Fibroblast of skin of left biceps (primary cell): ENCODE measurements at places on chromosomes 16 and 17.

- DNase-seq = no peak
Observed at GRCh38 chr17:82836823-82837357, 2.9 kb downstream of the ZNF750 start.

GRCh38 chr16:84111525-84111924 is 5.2 kb downstream of the MBTPS1 start:
- no peak for DNase-seq

- no peak for DNase-seq
Observed at GRCh38 chr17:48569674-48570324, 8.4 kb downstream of the HOXB4 start.

DNA sequence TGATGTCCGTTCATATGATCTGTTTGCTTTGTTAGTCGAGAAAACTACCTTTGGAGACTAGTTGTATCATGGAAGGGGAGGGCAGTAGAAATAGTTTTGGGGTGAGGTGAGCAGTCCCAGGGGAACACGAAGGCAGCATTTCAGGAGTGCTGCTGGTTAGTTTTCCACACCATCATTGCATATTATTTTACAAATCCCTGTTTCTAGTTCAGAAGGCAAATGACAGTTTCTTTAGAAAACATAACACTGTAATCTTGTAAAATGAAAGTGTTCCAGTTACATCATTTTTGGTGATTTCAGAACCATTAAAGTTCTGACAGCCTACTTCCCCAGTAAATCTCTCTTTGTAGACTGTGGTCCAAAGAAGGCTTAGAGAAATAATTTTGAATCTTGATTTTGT is 25.4 kb downstream of the BANP start:
- DNase-seq = peak; percentile 47

- DNase-seq = no peak
Observed at GRCh38 chr17:77654850-77655249, 303.7 kb upstream of the TNRC6C start.

GRCh38 chr17:43595466-43595865 is 49.3 kb upstream of the ETV4 start:
- DNase-seq = no peak

DNA sequence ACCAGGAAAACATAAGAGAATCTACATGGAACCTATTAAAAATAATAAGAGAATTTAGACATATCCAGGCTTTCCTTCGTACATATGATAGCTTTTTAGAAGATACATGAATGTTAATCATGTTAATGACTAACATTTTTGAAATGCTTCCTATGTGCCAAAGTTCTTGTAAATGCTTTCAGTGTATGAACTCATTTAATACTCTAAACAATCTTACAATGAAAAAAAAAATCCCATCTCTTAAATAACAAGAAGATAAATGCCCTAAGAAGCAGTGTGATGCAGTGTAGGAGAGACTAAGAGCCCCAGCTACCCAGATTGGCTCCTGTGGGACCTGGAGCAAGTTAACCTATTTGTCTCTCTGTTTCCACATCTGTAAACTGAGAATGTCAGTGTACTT is 220.4 kb upstream of the MYOCD start:
- DNase-seq = no peak

GRCh38 chr17:50541402-50541715 is 5.6 kb upstream of the SPATA20 start:
- DNase-seq = no peak

DNA sequence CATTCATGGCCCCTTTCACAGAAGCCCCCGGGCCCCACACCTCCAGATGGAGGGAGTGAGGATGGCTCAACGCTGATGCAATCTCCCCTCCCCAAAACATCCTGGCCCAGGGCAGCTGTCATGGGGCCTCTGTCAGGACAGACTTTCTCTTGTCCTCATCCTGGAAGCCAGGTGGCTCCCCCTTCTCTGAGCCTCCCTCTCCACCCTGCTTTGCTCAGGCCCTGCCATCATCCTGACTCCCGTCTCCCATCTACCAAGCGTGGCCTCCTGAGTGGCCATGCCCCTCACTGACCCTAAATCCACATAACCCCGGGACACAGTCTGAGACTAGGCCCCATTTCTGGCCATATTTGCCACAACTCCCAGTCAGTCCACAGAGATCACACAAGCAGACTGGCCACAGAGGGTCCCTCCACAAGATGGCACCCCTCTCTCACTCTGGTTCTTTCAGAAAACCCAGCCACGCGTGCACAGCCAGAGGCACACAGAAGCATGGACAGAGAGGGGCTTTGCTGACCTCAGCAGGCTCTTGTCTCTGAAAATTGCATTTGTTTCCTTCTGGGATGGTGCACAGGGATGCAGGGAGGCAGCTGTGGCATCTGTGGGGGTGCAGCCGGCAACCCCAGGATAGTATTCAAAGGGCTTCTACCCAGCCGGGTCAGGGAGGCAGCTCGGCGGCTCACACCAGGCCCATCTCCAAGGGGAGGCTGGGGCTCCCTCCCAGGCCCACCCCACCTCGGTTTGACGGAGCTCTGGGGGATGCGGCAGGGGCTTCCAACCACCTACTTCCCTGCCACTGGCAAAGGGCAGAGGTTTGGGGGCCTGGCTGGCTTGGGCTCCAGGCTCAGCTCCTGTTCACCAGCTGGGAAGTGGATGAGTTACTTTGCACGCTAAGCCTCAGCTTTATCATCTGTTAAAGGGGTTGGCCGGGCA is 16.9 kb downstream of the DOC2B start:
- DNase-seq = no peak

DNA sequence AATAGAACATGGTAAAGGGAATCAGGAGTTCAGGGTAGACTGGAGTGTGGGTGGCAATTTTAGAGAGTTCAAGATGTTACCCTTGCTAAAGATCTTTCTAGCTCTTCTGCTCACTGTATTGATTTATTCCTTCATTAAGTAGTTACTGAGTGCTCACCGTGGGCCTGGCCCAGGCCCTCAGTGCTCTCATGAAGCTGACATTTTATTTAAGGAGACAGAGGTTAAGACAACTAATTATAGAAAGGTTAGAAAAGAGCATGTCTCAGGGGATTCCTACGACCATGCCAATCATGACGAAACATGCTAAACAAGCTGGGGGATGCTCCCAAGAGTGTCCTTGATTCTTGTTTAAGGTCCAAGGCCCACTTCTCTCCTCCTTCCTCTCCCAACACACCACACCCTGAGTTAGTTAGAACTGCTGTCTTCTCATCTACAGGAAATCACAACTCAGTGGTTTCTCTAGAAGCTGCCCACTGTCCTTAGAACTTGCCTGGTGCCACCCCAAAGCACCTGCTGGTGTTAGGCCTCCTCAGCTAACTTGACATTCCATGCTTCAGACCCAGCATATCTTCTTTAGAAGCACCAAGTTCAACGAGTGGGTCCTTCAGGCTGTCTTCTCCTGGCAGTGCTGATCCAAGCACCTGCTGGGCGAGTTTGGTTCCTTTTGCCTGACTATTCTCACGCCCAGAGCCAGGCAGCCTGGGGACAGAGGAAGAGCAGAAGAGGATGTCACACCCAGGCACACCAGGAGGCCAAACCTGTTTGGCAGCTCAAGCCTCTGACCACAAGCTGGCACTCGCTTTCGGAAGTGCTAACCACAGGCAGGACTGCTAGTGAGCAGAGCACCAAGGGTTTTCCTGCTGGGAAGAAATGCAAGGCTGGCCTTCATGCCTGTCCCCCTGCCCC is 79.0 kb downstream of the GAS7 start:
- DNase-seq = no peak

DNA sequence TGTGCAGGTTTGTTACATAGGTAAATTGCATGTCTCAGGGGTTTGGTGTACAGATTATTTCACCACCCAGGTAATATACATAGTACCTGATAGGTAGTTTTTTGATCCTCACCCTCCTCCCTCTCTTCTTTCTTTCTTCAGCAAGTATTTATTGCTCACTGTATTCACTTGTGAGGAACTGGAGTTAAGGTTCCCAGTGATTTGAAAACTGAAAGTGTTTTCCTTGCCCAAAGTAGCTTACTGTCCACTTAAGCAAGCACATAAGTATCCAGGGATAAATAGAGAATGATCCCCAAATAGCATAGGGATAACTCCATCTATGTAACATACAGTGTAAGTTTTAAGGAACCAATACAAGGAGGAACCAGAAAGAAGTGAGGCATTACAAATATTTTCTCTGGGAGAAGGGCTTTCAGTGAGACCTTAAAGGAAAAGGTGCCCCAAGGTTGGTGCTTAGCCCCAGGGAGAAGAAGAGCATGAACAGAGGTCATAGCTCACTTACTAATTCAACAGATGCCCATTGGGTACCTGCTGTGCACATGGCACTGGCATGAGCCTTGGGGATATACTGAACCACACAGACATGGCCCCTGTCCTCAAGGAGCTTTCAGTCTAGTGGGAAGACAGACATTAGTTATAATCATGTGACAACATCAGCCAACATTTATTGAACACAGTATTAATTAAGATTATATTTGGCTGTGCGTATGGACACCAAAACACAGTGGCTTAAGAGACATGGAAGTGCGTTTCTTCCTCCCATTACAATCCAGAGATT is 17.0 kb downstream of the MYL4 start:
- DNase-seq = no peak

DNA sequence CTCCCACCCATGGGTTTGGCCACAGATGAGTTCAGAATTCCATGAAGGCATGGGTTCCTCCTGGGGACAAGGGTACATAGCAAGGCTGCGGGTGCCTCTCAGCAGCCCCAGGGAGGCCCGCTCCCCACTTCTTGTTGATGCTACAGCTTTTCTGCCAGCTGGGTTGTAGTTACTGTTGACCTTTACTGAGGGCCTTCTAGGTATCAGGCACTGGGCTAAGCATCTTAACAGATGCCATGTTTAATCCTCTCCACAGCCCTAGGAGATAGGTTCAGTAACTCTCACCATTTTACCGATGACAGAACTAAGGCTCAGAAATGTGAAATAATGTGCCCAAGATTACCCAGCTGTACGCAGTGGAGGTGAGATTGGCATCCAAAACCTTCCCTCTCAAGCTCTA is 54.3 kb upstream of the DLX4 start:
- DNase-seq = no peak

GRCh38 chr16:15055141-15056053 is 477 bp downstream of the NTAN1 start:
- peak; percentile 3 for DNase-seq

- no peak for DNase-seq
Observed at GRCh38 chr16:29708917-29709600, 30.1 kb downstream of the QPRT start.

GRCh38 chr17:48310748-48311213 is 119.2 kb downstream of the SKAP1 start:
- no peak for DNase-seq

DNA sequence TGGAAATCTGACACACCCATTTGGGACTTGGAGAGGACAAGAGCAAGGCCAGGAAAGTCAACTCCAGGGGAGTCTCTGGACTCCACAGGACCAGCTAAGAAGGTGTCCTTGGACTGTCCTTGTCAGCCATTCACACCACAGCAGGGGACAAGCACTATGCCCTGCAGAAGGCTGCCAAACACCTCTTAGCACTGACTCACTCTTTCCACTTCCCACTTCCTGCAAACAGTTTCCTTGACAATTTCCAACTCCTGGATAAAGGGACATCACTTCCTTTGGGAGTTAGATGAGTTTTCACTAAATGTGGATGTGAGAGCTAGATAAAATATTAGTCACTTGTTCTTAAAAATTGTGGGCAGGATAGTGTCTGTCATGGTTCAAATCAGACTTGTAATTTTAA is 37.8 kb upstream of the BCAR1 start:
- DNase-seq = no peak

DNA sequence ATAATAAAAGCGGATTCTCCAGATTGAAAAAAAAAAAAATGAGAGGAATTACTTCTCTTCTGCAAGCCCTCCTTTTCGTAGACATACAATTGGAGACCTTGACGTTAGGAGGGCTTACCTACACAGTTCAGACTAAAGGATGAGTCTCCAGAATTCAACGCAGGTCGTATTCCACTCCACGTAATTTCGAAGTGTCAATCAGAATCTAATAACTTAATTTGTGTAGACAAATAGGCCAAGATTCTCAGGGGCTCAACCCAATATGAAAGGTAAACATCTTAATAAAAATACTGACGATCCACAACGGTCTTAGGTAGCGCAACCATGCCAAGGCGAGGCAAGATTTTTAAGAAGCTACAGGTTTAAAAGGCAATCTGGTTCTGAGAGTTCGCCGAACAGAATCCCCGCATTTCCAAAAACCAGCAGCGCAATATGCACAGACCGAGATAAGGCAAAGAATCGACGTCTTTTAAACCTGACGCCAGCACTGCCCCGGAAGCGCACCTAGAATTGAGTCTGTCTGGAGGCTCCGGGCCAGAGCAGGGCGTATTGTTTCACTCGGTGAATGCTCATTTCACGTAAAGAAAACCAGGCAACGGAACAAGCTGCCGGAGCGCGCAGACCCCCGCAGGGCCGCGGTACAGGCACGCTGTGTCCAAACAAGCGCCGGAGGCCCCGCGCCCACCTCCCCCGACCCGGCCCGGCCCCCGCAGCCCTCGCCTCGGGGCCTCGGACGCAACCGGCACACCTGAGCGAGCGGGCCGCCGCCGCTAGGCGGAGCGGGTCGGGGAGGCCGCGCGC is 623 bp downstream of the MBTPS1 start:
- no peak for DNase-seq
